ENCODE measurements at places on chromosomes 6 and 20.

GRCh38 chr6:36752187-36752885 is 54.7 kb downstream of the RAB44 start:
- DNase-seq = no peak

DNA sequence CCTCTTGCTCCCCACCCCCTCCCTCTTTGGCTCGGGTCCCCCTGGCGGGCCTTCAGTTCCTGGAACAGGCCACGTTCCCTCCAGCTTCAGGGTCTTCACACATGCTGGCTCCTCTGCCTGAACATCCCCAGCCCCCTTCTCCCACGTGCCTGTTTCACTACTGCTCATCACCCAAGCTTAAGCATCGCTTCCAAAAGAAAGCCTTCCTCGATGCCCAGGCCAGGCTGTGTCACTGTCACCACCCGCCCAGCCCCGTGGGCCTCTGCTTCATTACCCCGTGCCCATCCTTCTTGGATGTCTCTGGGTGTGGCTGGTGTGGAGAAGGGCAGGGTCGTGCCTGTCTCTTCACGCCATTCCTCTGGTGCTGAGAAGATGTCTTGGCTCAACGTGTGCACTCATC is 2.8 kb downstream of the DLGAP4 start:
- no peak for DNase-seq

- no peak for DNase-seq
These were observed 7.0 kb upstream of the ZNFX1 start for GRCh38 chr20:49284818-49285217.

DNA sequence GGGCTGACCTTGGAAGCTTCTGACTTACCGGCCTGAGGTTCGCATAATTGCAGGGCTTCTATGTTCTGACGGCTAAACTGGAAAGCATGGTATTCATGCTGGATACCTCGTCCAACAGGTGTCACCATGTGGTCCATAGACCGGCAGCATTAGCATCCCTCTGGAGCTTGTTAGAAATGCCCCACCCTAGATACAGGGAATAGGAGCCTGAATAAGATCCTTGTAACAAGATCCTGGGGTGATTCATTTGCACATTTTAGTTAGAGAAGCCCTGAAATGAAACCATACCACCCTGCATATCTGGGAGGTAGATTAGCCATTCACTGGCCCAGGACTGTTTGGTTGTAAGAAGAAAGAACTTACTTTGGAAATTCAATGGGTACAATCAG is 77.7 kb downstream of the TMEM170B start:
- DNase-seq = peak; percentile 71

DNA sequence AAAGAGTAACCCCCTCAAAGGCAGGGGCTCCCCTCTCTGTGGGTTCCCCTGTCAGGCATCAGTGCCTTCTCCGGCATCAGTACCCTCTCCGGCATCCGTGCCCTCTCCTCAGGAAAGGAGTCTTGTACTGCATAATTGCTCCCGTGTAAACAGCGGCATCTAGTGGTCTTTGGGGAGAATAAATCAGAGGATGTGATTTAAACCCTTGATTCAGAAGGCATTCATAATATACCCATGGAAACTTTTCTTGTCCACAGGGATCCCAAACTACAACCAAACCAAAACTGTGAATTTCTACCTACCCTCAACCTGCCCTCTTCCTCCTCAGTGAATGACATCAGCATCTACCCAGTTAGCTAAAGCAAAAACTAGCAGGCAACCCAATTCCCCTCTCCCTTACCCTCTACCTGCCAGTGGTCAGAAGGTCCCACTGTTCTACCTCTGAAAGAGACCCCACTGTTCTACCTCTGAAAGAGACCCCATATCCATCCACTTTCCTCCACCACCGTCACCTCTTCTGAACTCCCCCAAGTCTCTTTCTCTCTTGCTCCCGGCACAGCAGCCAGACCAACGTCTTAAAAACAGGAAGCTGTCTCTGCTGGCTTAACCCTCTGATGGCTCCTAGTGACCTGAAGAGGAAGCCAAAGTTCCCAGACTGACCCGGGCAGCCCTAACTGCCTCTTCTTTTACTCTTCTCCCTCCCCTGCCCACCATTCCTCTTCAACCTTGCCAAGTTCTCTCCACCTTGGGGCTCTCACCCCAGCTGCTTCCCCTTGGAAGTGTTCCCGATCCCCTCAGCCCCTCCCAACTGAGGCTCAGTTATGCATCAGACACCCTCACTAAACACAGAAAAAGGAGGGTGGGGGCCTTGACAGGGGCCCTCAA is 27.2 kb downstream of the UBE2V1 start:
- DNase-seq = peak; percentile 74

DNA sequence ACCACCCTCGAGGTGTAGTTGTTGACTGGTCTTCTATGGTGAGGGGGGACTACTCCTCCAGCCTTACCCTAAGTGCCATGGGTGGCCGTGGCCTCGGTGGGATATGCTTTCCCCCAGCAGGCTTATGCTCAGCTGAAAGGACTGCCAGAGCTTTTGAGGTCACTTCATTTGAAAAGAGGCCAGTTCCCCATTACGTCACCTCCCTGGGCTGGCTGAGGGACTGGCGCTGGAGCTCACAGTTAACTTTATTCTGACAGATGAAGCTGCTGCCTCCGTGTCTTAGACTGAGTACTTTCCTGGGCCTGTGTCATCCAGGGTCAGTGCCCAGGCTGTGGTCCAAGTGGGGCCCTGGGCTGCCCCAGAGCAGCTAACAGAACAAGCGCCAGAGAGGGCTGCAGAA is 42.8 kb upstream of the PCMTD2 start:
- DNase-seq = peak; percentile 59

DNA sequence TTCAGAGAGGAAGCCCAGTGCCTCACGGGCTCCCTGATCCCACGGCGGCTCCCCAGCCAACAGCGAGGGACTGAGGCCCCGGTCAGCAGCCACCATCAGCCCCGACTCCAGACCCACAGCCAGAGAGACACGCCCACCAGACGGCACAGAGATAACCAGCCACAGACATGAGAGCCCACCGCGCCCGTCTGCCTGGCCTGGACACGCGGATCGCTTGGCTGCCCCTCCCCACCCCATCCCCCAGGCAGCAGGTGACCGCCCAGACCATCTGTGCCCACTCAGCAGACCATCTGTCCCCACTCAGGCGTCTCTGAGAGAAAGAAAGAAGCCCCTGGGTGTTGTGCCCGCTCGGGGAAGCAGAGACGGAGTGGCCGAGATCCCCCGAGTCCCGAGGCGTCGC is 55.5 kb upstream of the CHRNA4 start:
- DNase-seq = no peak

GRCh38 chr6:3242768-3243167 is 15.3 kb upstream of the TUBB2B start:
- no peak for DNase-seq

- DNase-seq = no peak
These were observed 171.3 kb downstream of the ISM1 start for GRCh38 chr20:13392391-13392790.

GRCh38 chr6:111192911-111193555 is 105.7 kb downstream of the SLC16A10 start:
- no peak for DNase-seq

GRCh38 chr6:37511910-37512399 is 12.3 kb upstream of the CCDC167 start:
- no peak for DNase-seq

DNA sequence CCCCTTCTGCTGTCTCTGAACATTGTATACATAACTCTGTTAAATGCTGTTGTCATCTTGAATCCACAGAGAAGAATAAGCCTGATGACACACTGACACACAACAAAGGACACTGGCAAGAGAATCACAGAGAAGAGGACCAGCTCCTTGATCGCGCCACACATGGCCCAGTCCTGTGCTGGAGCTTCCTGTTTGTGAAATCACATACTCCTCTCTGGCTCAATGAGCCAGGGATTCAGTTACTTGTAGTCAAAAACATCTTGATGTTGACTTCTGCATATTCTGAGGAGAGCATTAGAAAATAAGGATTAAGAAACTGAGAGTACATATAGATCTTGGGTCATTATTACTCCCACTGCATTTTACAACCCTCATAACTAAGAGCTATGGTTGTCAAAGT is 100.1 kb downstream of the EPB41L2 start:
- DNase-seq = no peak

DNA sequence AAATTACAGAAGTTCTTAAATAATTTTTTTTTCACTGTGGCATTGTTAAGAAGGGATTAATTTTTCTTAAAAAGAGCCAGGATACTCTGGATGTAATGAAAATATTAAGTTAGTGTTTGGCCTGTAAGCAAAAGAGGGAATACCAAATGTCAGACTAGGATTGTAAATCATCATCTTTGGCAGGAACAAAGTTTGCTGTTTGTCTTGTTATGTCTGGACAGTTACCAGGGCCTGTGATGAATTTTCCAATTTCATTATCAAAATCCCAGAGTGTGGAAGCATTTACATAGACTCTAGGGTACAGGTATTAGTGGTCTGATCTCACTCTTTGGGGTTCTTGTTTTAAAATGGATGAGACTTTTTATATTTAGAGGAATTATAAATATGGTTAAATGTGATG is 26.1 kb downstream of the CEP57L1 start:
- DNase-seq = peak; percentile 35

DNA sequence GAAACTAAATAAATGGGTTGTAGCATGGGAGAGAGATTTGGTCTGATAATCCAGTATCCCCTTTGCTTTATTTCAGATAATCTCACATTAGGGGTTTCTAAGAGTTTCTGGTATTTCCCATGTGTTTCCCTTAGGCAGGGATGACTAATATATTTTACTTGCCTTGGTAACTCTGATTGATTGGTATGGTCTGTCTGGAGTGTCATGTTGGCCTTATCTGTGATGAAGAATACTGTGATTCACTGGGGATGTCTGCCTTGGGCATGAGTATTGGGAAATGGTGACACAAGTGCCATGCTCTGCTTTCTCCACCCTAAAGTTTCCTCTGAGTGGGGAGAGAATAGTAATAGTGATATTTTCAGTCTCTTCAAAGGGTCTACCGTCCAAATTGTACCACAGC is 10.1 kb downstream of the SLC22A2 start:
- no peak for DNase-seq

GRCh38 chr20:56433221-56433879 is 21.3 kb downstream of the CASS4 start:
- DNase-seq = peak; percentile 53

DNA sequence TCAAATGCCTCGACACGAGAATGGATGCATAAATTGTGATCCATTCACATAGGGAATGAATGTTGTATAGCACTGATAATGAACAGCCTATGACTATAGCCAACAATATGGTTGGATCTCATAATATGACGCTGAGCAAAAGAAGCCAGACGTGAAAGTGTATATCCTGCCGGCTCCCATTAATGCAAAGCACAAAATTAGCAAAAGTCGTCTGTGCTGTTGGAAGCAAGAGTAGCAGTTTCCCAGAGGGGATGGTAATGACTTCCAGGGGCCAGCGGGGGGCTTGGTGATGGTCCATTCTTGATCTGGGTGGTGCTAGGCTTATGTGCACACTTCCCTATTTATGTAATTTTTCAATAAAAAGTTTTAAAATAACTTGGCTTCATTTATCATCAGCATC is 1.0 kb upstream of the TAGAP start:
- no peak for DNase-seq

DNA sequence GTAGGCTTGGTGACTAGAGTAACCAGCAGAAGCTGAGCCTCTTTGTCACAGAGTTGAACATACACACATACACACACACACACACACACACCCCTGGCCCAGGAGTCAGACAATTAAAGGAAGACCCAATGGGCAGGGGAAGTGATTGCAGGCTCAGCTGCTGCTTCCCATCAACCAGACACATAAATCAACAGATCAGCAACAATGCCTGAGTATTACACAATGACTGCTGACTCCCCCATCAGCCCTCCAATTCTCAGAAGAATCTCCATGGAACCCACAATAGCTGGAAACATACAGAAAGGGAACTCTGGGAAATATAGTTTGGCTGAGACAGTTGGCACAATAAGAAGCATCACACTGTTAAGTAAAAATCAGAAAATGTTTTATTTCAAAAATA is 270.4 kb upstream of the PLCB4 start:
- peak; percentile 58 for DNase-seq

DNA sequence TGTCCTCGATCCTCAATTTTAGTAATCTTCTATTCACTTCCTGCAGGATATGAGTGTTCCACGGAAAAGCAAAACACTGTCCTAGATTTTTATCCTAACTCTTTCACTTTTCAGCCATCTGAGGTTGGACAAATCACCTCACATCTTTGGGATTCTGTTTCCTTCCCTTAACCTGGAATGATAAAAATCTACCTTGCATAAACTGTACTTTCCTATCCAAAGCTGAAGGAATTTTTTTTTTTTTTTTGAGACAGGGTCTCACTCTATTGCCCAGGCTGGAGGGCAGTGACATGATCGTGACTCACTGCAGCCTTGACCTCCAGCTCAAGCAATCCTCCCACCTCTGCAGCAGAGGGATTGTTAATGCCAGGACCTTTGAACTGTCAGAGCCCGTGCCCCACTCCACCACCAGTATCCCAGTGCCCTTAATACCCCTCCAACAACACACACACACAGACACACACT is 20.5 kb downstream of the CAPN11 start:
- DNase-seq = peak; percentile 13

DNA sequence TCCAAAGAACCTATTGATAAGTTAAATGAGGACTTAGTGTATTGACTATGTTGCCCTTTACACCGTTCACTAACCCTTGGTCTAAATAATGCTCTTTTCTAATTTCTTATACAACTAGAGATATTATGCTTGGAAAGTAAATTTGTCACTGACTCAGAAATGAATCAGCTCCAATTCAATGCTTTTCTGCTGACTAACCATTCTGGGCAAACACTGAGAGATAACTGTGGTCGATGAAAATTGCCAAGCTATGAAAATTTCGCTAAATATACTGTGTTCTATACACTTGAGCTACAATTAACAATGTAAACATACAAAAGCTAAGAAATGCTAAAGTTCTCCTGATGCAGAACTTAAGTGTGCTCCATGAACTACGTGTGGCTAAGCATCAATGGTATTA is 23.1 kb upstream of the FBXO9 start:
- peak; percentile 96 for DNase-seq

DNA sequence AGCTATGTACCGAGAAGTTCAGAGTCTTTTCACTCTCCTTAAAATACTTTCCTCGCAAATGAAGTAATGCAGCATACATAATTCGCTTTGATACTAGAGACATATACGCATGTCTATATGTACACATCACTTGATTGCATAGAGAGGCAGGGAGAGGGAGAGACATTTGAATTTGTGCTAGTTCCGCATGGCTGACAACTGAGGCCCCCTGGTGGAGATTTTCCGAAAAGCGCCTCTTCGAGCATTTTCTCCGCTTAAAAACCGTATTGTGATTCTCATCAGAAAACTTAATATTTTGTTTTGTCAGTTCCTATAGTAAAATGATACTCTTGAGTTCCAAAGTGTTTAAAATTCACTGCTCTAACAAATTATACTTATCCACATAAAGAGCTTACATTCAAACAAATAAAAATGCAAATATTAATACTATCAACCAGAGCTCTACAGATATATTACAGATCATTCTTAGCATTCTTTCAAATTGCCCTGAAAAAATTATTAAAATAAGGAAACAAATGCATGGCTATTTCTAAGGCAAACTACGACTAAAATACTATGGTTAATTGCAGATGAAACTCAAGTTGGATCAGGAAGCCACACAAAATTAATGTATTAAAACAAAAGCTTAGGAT is 637 bp downstream of the MYLK4 start:
- peak; percentile 62 for DNase-seq

All from EH (cell line).